Lung (tissue), 17 donors: ENCODE measurements at places on chromosomes 11 and 22. TPM values are rescaled to one million over a fixed set of nuclear protein-coding genes. Genes with fewer than 3 reads are reported as not detected.
A peak's percentile ranks its signal among the peaks of the same experiment; 100 is the strongest.

Gene OR2D2
- total RNA-seq: 0.25 TPM

DNA sequence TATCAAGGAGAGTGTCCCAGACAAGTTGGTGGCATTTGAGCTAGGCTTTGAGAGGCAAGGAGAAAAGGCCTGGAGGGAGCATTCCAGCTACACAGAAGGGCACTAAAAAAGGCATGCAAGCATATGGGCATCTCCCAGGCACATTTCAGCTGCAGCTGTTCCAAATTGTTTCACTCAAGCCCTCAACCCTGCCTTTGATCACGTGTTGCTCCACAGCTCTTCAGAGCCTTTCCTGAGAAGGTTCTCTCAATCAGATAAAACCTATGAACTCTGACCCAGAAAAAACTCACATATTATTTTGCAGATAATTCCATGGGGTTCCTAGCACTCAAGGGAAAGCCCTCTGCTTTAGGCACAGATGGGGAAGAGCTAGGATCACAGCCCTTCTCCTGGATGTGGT is 24.4 kb upstream of the HSPA8 start:
- no peak for DNase-seq

Gene CTSW
- total RNA-seq: 4.6 TPM

Gene OR4D5
- total RNA-seq: not detected

DNA sequence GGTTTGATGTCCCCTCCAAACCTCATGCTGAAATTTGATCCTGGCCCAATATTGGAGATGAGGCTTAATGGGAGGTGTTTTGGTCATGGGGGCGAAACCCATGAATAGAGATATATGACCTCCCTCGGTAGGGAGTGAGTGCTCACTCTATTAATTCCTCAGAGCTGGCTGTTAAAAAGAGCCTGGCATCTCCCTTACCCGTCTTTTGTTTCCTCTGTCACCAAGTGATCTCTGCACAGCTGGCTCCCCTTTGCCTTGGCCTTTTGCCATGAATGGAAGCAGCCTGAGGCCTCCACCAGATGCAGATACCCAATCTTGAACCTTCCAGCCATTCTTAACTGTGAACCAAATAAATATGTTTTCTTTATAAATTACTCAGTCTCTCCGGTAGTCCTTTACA is 4.5 kb upstream of the CCDC81 start:
- no peak for DNase-seq

GRCh38 chr11:94545264-94546161 is 1.8 kb downstream of the FUT4 start:
- DNase-seq: no peak

GRCh38 chr11:8056810-8057463 is 24.1 kb upstream of the TUB start:
- DNase-seq: peak; percentile 51

DNA sequence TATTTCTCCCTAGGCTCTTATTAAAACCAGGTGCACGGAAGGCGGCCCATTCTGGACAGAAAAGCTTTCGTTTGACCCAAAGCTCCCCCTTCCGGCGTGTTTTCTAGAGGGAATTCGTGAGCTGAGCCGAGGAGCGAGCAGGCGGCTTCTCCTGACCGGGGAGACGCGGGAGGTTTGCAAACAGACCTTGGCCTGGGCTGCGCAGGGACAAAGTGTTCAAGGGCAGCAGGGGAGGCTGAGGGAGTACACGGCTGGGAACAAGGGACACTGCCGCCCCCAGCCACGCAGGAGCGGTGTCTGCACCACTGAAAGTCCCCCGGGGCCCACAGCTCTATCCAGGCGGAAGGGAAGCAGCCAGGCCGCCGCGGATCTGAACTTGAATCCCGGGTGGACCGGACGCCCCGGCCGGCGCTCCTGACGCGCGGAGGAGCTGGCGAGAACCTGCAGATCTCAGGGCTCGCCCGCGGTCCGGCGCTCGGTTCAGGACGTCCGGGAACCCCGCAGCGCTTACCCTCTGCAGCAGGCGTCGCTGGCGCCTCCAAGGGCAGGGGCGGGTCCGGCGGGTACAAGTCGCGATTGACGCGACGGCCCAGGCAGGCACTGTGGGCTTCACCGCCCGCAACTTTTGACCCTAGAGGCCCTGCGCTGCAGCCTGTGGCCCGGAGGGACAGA is 101.9 kb downstream of the WT1 start:
- DNase-seq: peak; percentile 83

DNA sequence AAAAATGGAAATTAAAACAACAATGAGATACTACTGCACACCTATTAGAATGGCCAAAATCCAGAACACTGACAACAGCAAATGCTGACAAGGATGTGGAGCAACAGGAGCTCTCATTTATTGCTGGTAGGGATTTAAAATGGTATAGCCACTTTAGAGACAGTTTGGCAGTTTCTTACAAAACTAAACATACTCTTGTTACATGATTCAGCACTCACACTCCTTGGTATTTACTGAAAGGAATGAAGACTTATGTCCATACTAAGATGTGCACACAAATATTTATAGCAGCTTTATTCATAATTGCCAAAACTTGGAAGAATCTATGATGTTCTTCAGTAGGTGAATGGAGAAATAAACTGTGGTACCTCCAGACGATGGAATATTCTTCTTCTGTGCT is 40.8 kb downstream of the PGM2L1 start:
- no peak for DNase-seq

GRCh38 chr22:50482107-50483074 is 1.0 kb downstream of the ADM2 start:
- no peak for DNase-seq

Gene DCHS1
- 39.9 TPM for total RNA-seq

GRCh38 chr22:50030297-50031188 is 18.0 kb upstream of the IL17REL start:
- peak; percentile 52 for DNase-seq

Gene RAPSN
- total RNA-seq: 1.5 TPM

- DNase-seq: no peak
These were observed 52.7 kb upstream of the CCND1 start for GRCh38 chr11:69588270-69588669.

Gene SCO2
- total RNA-seq: 9.1 TPM

Gene APOBEC3G
- total RNA-seq: 12.8 TPM

- DNase-seq: no peak
These were observed 2.2 kb upstream of the MTA2 start for GRCh38 chr11:62603776-62604299.

DNA sequence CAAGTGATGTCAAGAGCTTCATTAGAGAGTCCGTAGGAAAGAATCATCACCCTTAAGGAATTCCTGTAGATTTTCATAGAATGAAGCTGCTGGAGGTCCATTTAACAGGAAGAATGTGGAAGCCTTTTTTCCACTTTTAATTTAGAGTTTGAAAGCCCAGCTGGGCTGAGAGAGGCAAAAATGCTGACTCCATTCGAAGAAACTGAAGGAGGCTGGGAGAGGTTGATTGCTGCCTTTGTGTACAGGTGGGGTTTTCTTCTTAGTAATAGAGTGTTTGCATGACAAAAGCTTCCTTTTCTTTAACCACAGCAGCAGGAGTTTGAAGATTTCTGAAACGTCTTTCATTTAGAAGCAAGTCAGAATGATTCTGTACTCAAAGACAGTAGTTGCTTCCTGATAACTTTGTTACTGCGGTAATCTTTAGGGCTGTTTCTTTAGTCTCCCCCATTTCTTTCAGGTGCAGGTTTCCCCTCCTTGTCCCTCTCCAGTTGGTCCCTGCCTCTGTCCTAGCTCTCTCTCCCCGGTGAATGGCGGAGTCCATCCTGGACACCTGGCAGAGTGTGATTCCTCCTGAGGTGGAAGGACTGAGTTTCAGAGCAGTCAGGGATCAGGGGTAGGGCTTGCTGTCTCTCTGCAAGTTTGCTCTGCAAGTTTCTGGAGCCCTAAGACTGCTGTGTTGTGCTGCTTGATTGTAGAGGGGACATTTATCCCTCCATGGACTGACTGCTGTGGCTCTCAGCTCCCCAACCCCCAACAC is 166.2 kb downstream of the LDLRAD3 start:
- no peak for DNase-seq

Gene OR51E2
- not detected for total RNA-seq

Gene CDC45
- 4.0 TPM for total RNA-seq

Gene SCN3B
- 2.7 TPM for total RNA-seq

GRCh38 chr11:131495423-131495822 is 125.0 kb downstream of the NTM start:
- no peak for DNase-seq

DNA sequence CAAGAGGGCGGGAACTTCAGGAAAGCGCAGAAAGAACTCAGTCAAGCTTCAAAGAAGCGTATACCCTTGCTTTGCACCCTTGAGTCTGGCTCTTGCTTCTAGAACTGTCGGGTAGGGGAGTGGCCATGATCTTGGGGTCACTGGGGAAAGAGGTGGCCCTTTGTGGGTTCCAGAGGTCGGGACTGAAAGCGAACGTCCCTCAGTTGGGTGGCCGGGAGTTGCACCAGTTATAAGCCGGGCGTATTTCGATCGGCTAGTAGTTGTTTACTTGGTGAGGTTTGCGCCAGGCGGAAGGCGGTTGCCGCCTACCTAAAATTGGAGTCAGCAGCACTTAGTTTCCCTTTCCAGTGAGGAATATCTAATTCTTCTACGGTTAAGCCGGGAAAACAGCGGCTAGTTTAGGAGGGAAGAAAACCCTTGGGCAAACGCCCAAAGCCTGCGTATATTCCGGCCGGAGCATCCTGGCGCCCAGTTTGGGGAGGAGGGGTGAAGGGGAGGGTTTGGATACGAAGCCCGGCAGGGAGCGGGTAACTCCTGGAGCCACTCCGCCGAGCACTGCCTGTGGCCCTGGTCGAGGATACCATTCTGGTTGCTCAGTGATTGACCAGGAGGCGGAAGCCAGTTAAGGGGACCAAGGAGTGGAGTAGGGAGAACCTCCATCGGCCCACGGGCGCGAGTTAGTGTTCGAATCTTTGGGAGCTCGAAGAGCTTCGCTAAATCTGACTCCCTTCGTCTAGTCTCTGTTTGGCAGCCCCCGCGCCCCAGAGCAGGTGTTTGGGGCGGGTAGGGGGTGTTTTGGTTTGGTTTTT is 807 bp upstream of the WT1 start:
- peak; percentile 19 for DNase-seq

GRCh38 chr11:117828611-117829368 is 4.2 kb upstream of the FXYD2 start:
- no peak for DNase-seq

Gene B3GAT1
- 0.49 TPM for total RNA-seq

DNA sequence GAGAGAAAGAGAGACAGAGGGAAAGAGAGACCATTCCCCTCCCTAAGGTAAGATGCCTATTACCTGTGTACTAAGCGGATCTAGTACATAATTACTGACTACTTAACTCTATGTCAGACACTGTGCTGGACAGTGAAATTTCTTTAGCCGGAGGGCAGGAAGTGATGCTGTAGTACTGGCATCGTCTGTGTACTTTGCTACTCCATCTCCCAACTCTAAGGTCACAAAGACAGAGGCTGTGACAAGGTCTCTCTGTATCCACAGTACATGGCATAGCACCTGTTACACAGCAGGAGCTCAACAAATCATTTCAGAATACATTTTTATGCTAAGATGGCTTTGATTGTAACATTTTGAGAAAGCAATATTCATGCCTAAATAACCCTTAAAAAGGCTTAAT is 9.0 kb downstream of the BLID start:
- no peak for DNase-seq

DNA sequence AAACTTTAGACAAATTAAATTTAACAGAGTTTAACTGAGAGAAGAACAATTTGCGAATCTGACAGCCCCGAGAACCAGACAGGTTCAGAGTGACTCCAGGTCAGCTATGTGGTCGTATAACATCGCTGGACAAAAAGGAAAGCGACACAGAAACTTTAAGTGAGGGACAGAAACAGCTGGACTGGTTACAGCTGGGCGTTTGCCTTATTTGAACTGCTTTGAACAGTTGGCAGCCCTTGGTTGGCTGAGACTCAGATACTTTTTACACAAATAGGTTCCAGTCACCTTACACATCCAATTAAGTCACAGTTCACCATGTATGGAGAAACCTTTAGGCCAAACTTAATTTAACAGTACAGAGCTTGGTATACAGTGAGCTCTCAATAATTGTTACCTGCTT is 436.9 kb downstream of the GUCY1A2 start:
- no peak for DNase-seq

GRCh38 chr11:59957094-59957493 is 6.7 kb upstream of the OOSP4A start:
- no peak for DNase-seq

DNA sequence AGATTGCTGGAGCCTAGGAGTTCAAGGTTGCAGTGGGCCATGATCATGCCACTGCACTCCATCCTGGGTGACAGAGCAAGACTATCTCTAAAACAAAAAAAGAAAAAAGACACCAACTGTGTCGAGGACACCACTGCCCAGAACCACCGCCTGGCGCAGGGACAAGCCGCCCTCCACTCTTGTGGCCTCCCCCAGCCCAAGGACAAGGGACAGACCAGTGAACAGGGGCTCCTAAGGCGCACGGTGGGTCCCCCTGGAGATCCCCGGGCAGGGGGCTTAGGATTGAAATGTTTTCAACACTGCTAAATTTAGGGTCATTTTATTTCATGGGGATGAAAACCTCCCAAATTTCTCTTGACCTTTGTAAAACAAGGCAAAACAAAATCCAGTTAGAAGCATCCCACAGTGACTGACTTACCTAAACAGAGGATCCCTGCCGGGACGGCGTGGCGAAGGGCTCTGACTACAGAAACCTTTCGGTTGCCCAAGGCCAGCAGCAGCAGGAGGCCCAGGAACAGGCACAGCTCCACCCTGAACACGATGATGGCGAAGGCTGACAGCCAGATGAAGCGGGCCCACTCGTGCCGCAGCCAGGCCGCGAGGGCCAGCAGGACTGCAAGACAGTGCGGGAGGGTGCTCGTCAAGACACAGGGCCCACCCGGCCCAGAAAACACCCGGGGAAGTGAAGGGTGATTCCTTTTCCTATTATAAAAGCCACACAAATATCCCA is 8.6 kb downstream of the ALG12 start:
- DNase-seq: no peak

DNA sequence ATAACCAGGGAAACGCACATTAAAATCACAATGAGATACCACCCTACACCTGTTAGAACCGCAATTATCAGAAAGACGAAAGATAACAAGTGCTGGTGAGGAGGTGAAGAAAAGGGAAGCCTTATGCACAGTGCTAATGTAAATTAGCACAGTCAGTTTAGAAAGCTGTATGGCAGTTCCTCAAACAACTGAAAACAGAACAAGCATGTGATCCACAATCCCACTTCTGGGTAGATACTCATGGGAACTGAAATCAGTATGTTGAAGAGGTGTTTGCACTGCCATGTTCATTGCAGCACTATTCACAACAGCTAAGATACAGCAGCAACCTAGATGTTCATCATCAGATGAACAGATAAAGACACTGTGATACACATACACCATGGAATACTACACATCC is 75.0 kb upstream of the CCND1 start:
- DNase-seq: no peak

- no peak for DNase-seq
These were observed 31.4 kb downstream of the PAK1 start for GRCh38 chr11:77442394-77443053.

GRCh38 chr22:40397396-40397795 is 27.0 kb downstream of the SGSM3 start:
- DNase-seq: peak; percentile 32

- no peak for DNase-seq
These were observed 7.0 kb downstream of the BEST1 start for GRCh38 chr11:61957021-61957770.

GRCh38 chr11:69241075-69241740 is 52.7 kb upstream of the MYEOV start:
- DNase-seq: no peak
